Psoas muscle (tissue), 8 donors: ENCODE measurements at places on chromosomes 11 and 22.

- DNase-seq: no peak
Measured at GRCh38 chr11:78085972-78086371, 6.3 kb upstream of the NDUFC2 start.

- DNase-seq: no peak
Measured at GRCh38 chr22:42294034-42294985, 23.9 kb upstream of the TCF20 start.

DNA sequence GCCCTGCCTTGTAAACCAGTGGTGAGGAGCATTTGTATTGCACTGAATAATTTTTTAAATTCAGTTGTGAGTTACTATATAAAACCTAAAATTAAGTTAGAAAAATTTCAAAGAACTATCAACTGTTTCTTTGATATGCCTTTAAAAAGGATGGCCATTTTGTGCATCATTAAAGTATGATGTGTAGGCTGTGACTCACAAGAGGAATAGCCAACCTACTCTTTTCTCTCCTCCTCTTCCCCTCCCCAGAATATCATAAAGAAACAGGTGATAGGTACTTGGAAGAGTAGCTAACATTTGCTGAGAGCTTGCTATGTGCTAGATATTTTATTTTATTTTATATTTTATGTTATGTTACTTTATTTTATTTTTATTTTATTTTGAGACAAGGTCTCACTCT lies 10.6 kb upstream of the PIK3C2A start:
- no peak for DNase-seq

- no peak for DNase-seq
Measured at GRCh38 chr11:15714641-15715399, 600.1 kb downstream of the INSC start.

DNA sequence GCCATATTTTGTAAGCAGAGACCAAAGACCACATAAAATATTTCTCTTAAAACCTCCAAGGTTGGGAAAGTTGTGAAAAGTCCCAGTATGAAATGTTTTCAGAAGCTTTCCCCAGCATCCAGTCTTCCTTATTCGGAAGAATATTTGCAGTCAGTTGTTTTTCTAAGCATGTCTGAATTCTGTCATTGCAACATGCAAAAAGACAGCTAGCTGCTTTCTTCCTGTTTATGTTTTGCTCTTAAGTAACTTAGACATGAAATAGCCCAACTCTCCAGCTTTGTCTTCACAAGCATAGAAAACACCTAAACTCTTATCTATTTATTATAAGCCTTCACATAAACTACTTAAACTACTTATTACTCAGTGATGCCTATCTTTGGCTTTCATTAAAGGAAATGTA lies 57.9 kb upstream of the MMP13 start:
- no peak for DNase-seq

- no peak for DNase-seq
Measured at GRCh38 chr11:35232891-35233330, 93.9 kb downstream of the CD44 start.

DNA sequence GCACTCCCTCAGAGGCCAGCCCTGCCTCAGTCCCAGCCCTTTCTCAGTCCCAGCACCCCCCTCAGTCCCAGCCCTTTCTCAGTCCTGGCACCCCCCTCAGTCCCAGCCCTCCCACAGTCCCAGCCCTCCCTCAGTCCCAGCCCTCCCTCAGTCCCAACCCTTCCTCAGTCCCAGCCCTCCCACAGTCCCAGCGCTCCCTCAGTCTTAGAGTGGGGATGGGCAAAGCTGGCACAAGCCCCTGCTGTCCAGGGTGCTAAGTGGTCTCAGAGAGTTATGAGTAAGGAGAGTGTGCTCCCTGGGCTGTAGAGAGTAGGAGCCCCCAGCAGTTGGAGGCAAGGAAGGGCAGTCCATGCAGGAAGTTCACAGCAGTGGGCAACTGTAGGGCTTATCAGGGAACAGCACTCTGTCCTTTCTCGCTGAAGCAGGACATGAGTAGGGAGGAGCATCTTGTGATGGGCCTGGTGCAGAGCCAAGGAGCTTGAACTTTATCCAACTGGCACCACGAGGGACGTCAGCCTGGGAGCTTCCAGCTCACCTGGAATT lies 51.4 kb upstream of the CRYBB3 start:
- DNase-seq: no peak

GRCh38 chr22:20577045-20577444 lies 69.6 kb downstream of the MED15 start:
- no peak for DNase-seq

- no peak for DNase-seq
Measured at GRCh38 chr11:46526216-46527215, 67.3 kb downstream of the AMBRA1 start.

DNA sequence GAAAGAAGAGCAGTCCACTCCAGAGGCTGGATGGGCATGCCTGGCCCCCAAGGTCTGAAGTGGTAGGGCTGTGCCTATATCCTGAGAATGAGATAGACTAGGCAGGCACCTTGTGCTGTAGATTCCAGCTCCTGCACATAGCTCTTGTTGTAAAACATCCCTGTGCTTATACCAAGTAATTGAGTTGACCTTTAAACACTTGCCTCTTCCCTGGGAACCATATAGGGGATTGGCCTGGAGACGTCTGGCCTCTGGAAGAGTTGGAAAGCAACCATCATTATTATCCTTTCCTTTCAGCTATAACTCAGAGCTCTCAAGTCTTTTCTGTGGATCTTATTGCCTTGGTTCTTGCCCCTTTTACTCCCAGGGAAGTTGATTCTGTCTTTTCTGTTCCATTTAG lies 15.1 kb downstream of the LIMK2 start:
- no peak for DNase-seq

GRCh38 chr11:86418106-86418505 lies 43.4 kb downstream of the CCDC81 start:
- no peak for DNase-seq

DNA sequence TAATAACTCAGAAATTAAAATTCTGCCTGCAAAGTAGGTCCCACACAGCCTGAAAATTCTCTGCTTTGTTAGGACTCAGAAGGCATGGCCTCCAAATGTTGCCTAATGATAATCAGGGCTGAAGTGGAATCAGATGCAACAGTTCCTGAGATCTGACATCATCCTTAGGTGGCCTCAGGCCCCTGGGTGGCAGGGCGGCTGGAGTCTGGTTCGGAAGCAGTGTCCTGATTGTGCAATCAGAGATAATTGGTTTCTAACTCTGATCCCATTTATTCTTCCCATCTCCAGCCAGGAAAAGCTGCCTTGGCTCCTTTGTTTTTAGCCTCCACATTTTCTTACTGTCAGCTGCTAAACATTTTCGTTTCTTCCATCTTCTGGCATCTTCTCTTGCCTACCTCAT lies 399.3 kb downstream of the OPCML start:
- no peak for DNase-seq

GRCh38 chr11:80986421-80987074 lies 1545.7 kb upstream of the TENM4 start:
- DNase-seq: no peak

GRCh38 chr11:76797341-76798201 lies 14.4 kb downstream of the TSKU start:
- DNase-seq: no peak

GRCh38 chr22:45210174-45210573 lies 30.5 kb downstream of the KIAA0930 start:
- DNase-seq: peak; percentile 30

- DNase-seq: no peak
Measured at GRCh38 chr22:22938672-22939587, 51.3 kb downstream of the IGLL5 start.

DNA sequence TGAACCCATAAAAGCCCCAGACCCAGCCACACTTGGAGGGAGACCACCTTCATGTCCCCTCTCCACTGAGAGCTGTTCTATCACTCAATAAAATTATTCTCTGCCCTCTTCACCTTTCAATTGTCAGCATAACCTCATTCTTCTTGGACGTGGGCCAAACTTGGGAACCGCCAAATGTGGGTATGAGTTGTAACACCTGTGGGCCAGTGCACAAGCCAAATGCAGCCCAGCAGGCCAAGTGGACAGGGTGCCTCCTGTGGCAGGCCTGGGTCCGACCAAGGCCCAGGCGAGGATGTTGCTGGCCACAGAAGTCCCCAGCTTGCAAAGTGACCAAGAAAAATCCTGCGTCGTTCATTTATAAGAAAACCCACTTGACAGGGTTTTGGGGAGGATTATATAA lies 621.2 kb downstream of the METTL15 start:
- no peak for DNase-seq

- DNase-seq: no peak
Measured at GRCh38 chr11:3775736-3776406, 21.5 kb downstream of the NUP98 start.

DNA sequence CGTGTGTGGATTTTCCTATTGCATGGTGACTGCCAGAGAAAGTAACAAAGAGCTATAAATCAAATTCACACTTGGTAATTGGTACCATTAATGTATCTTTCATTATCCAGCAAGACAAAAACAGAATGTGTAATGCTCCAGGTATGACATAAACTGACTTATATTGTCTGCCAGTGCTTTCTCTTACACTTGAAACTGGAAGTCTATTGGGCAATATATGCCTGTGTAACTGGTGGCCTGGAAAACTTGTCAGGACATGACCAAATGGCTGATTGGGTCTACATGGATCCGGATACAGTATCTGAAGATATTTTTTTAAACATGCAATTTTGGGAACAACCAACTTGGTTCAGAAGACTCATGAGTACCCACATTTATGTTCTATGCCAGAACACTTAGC lies 174.6 kb upstream of the ARHGAP42 start:
- no peak for DNase-seq
